ENCODE measurements at places on chromosomes 2 and 18.
A peak's percentile ranks its signal among the peaks of the same experiment; 100 is the strongest.

- DNase-seq: no peak
Observed at GRCh38 chr2:46477925-46478324, 1.4 kb upstream of the TMEM247 start.

GRCh38 chr2:217729421-217730053, 273.3 kb downstream of the TNS1 start:
- DNase-seq: no peak

- no peak for DNase-seq
Observed at GRCh38 chr2:30580391-30580790, 133.3 kb downstream of the LCLAT1 start.

- DNase-seq: no peak
Observed at GRCh38 chr2:234047361-234047760, 3.1 kb upstream of the SPP2 start.

DNA sequence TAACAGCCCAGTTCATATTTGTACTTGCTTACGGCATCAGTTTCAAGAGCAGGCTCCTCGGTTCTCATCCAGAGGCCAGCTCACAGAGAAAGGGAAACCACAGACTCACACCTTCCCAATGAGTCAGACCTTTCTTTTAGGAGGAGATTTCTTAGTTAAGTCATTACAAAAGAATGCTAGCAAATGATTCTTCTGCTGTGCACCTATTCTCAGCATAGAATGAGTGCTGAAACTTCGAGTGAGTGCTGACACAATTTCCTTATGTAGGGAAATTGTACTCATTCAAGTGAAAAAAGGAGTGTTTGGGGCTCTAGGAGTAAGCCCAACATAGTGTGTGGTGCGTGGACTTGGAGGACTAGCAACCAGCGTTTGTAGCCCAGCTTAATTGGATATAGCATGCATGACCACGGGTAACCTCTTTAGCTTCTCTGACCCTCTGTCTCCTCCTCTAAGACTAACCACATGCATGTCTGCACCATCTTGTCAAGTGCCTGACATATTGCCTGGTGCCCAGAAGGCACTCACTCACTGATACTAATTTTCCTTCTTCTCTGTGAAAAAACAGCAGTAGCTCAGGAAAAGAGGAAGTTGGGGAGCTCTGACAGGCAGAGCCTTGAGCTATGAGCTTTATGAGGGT, 87.0 kb downstream of the ALPK2 start:
- DNase-seq: peak; percentile 32

All from stimulated activated CD4-positive, alpha-beta T cell treated with anti-CD3 and anti-CD28 coated beads, Interleukin-4, amount 100 ng/mL, for 4 hours (primary cell).